ENCODE measurements at places on chromosomes 1 and 21. TPM values are rescaled to one million over a fixed set of nuclear protein-coding genes. Genes with fewer than 3 reads are reported as not detected.

The TNFRSF8 gene
- under 0.01 TPM for total RNA-seq

The PUSL1 gene
- total RNA-seq, result 22.9 TPM

The SLC22A15 gene
- 0.27 TPM for total RNA-seq

The SERTAD4 gene
- total RNA-seq, result 2.7 TPM

The CLDN19 gene
- not detected for total RNA-seq

The LRRC8C gene
- 58.8 TPM for total RNA-seq

The APH1A gene
- total RNA-seq, result 136 TPM

The GJA4 gene
- total RNA-seq, result 35.9 TPM

The ESRRG gene
- not detected for total RNA-seq

The FBXO2 gene
- 0.50 TPM for total RNA-seq

The FCRLA gene
- not detected for total RNA-seq

The OR2T33 gene
- total RNA-seq, result not detected

The SYT14 gene
- total RNA-seq, result 1.2 TPM

The KCNJ9 gene
- not detected for total RNA-seq

The PBXIP1 gene
- 41.5 TPM for total RNA-seq

The KRTAP12-2 gene
- total RNA-seq, result not detected

The COL9A2 gene
- 0.53 TPM for total RNA-seq

The MANEAL gene
- 0.43 TPM for total RNA-seq

The CD52 gene
- total RNA-seq, result not detected

The PCAT6 gene
- not detected for total RNA-seq

The SLAMF9 gene
- total RNA-seq, result not detected

The FAM163A gene
- total RNA-seq, result not detected

The LCE1F gene
- total RNA-seq, result not detected

The RGSL1 gene
- total RNA-seq, result not detected

The KCNK2 gene
- not detected for total RNA-seq

The ASTN1 gene
- total RNA-seq, result not detected

The TDRD5 gene
- not detected for total RNA-seq

Measured in thoracic aorta endothelial cell (primary cell).